ENCODE measurements at places on chromosomes 12 and 14.

DNA sequence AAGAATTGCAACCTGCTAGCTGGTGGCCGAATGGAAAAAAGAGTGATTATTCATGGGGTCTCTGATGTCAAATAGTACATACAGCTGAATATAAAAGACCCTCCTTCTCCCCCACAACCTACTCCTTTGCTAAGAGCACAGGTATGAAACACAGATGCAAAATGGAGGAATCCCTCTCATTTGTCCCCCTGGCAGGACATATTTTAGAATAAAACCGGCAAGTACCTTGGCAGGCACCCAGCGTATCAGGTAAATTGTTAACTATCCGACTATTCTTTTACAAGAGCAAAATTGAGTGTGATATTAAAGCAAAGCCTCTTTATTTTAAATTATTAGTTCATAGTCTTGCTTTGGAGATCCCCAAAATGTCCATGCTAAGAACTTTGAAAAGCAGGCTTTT, 73.7 kb upstream of the USP44 start:
- DNase-seq, result no peak

DNA sequence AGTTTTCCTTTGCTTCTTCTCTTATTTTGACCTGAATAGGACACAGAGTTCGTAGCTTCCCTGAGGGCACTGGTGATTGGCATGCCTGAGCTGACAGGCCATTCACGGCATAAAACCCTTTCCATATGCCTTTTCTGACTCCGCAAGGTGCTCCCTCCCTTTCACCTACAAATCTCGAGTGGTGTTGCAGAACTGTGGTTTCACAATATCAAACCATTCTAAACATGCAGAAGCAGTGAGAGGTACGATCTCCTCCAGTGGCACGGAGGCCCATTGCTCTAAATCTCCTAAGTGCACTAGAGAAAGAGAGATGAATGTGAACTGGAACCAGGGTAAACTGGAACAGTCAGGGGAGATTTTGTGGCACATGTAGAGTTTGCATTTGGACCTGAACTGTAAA, 23.9 kb downstream of the CLSTN3 start:
- no peak for DNase-seq

DNA sequence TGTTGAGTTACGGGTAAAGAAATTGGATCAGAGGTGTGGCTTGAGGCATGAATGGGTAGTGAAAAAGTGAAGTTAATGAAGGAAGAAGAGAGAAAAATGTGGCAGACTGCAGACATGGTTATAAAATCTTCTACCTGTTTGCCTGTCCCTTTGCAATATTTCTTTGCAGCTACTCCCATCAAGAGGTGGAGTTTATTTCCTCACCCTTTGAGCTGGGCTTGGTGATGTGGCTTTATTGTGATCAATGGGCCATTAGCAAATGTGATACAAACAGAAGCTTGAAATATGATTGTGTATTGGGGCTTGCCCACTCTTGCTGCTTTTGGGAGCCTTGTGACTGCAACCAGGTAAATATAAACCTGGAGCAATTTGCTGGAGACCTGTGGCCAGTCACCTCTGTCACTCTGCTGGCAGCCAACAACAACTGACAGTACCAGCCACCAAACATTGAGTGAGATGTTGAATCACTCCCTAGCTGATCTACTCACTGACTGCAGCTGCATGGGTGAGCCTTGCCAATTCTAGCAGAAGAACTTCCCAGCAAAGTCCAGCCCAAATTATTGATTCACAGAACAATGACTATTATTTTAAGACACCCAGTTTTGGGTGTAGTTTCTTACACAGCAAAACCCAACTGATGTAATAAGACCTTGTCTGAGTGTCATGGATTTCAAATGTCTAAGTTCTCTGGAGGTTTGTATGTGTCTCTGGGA, 151.0 kb upstream of the ATP2B1 start:
- DNase-seq, result no peak

- DNase-seq, result no peak
Observed at GRCh38 chr14:76405627-76406026, 29.7 kb downstream of the ESRRB start.

DNA sequence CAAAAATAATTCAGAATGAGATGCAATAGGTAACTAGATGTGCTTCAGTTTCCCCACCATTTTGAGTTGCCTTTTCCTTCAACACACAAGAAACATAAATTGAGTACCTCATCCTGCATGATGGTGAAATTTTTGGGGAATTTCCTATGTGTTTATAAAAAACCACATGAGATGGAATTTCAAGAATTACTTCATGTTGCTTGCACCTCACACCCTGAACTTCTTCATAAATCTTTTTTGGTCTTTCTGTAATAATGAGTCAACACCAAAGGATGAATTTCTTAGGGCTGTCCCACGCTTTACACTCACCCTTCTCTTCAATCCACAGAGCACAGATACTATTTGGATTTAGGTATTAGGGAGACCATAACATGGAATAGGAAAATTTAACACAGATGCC, 22.6 kb upstream of the LUM start:
- no peak for DNase-seq

DNA sequence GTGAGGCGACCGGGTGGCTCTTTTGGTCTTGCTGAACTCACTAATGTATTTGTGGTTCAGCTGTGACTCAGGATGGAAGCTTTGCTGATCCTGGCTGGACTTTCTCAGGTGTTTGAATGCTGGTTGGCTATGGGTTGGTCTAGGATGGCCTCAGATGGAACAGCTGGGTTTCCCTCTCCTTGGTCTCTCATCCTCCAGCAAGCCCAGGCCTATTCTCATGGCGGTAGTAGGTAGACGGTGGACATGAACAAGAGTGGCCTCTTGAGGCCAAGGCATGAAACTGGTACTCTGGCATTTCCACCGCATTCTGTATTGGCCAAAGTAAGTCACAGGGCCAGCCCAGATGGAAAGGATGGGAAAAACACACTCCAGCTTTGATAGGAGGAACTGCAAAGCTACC, 11.8 kb upstream of the POLR3B start:
- DNase-seq, result no peak

DNA sequence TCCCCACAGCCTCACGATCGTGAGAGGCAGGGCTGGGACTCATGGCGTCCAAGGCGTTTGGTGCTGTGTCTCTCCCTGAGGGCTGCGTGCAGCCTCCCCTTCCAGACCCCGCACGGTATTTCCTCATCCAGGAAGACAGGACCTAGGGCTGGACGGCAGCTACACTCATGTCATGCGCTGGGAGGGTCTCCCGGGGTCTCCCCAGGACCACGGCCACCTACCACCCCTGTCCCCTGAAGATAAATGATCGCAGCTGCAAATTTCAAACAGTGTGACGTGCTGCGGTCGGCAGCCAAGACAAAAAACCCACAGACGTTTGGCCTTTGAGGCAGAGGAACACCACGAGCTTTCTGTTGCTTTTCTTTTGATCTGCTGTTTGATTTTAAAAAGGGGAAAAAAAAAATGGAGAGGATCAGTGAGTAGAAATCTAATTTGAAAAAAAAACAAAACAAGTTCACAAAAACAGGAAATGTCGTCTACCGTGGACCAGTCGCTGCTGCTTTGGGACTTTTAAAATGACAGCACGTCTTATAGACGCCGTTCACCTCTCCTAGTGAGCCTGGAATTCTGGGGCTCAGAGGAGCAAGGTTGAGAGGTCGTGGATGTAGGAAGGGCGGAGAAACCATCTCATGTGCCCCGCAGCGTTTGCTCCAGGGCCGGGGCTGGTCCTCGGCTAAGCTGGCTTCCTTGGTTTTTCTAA, 237.6 kb downstream of the SLC41A2 start:
- DNase-seq, result peak; percentile 22

GRCh38 chr12:49784756-49785409, 43.3 kb downstream of the NCKAP5L start:
- no peak for DNase-seq
